ENCODE measurements at places on chromosomes 6 and 20.

DNA sequence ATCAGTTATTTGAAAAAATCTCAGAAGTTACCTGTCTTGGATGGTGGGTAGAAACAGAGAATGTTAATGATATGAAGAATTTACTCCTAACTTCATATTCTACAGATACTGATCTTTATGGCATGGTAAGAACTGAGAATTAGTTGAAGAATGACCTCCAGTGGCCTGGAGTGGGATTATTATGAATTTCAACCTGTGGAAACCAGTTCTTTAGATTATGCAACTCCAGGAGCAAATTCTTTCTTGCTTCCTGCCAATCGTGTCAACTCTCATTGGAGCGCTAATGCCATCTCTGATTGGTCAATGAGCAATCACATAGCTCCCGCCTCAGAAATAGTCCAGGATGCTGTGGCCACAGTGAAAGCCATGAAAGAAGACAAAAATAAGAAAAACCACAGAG is 40.6 kb downstream of the LYRM2 start:
- DNase-seq = no peak

GRCh38 chr20:48844996-48845395 is 17.2 kb upstream of the PREX1 start:
- no peak for DNase-seq

GRCh38 chr6:14121936-14122344 is 4.4 kb downstream of the CD83 start:
- no peak for DNase-seq

GRCh38 chr6:87875781-87876180 is 171.9 kb upstream of the SPACA1 start:
- no peak for DNase-seq

- no peak for DNase-seq
These were observed 22.6 kb upstream of the BTN3A2 start for GRCh38 chr6:26342106-26343004.
